ENCODE measurements at places on chromosomes 13 and 19.

GRCh38 chr13:50123862-50124535 lies 108.8 kb downstream of the KCNRG start:
- no peak for DNase-seq

- DNase-seq = no peak
These were observed 16.2 kb upstream of the ZNF93 start for GRCh38 chr19:19884583-19884982.

DNA sequence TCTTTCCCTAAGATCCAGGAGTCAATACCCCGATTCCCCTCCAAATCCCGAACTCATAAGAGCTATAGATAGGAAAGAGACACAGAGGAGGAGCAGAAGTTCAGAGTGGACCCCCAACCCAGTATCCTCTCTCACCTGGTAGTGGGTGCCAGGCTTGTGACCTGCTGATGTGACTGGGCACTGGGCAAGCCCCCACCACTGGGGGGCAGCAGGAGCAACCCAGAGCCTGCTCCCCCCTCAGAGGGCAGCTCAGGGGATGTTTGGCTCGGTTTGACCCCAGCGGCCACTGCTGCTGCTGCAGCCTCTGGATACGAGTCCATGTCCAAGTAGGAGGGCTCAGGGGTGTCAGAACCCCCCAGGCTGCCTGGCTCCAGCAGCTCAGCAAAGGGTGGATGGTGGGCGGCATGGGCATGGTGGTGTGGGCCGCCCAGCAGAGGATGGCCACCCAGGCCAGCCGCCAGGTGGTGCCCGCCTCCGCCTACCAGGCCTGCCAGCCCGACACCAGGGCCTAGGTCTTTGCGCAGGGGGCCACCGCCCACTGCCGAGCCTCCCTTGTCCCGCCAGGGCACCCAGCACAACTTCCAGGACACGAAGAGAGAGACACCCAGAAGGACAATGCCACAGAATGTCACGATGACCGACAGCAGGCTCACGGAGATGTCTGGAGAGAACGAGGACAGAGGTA lies 7.4 kb downstream of the SYT3 start:
- no peak for DNase-seq

- no peak for DNase-seq
These were observed 3.7 kb downstream of the CD70 start for GRCh38 chr19:6587093-6587820.

GRCh38 chr19:17484520-17485185 lies 14.3 kb downstream of the SLC27A1 start:
- no peak for DNase-seq

DNA sequence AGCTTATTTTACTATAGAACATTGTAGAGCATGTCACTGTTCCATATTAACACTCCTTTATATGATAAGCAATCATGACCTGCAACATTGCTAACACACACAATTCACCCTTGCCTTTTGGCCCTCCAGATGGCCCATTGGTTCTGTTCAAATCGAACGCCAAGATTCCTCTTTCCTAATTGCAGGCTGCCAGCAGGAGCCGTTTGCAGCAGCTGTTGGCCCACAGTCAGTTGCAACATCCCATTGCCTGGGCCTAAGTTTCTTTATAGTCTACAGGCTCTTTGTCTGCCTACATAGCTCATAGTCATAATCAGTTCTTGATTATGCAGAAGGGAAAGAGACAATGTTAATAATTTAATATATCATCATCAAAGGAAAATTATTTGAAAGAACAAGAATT lies 37.6 kb downstream of the KCTD12 start:
- DNase-seq = peak; percentile 35

GRCh38 chr13:48853728-48854102 lies 122.0 kb upstream of the FNDC3A start:
- no peak for DNase-seq

- peak; percentile 81 for DNase-seq
These were observed 277.5 kb downstream of the DNAJC15 start for GRCh38 chr13:43300865-43301264.

GRCh38 chr13:33509642-33510229 lies 224.2 kb upstream of the STARD13 start:
- no peak for DNase-seq

- no peak for DNase-seq
These were observed 19.1 kb downstream of the PSPC1 start for GRCh38 chr13:19763618-19764017.

DNA sequence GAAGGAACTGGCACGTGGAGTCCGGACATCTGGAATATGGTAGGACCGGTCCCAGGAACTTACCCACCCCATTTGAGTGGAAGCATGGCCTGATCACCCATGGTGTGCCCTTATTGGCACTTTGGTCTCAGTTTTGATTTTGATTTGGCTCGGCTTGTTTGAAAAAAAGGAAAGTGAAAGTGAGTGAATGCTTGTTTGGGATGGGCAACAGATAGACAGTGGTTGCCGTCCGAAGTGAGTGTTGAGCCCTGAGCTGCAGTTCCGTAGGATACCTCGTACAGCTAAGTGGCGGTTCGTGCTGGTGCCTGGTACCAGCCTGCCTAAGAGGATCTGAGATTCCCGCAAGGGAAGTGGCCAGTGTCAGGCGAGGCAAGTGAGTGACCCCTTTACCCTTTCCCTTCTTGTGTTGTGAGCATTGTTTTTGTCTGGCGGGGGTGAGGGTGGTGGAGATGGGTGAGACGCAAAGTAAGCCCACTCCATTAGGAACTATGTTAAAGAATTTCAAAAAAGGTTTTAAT lies 605.8 kb downstream of the UQCRFS1 start:
- no peak for DNase-seq

GRCh38 chr19:38841787-38842438 lies 7.9 kb downstream of the HNRNPL start:
- DNase-seq = no peak

DNA sequence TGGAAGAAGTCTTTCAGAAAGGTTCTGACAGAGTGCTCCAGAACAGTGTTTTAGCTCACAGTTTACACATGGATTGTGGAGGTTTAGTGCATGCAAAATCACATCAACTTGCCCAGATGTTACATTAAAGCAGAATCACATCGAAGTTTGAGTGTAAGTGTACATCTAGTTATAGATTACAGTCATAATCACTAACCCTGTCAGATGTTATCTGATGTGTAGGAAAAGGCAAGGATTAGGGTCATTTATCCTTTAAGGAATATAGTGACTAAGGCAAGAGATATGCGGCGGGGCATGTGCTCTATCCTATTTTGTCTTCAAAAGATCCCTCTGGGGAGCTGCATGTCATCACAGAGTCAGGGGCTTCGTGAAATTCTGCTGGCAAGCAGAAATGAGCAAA lies 66.9 kb downstream of the CYSLTR2 start:
- DNase-seq = no peak

DNA sequence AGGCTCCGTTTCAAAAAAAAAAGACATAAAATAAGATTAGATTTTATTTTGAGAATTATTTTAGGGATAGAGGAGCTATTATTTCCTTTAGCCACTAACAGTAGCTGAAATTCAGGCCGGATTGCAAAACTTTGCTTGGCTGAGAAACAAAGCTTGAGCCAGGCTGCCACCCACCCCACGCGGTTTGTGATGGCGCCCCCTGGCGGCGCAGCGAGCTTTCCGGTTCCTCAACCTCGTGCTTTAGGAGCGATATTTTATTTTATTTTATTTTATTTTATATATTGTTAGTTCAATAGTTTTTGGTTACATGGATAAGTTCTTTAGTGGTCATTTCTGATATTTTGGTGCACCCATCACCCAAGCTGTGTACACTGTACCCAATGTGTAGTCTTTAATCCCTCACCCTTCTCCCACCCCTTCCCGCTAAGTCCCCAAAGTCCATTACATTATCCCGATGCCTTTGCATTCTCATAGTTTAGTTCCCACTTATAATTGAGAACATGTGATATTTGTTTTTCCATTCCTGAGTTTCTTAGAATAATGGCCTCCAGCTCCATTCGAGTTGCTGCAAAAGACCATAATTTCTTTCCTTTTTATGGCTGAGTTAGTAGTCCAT lies 19.8 kb upstream of the CEACAM4 start:
- DNase-seq = no peak

DNA sequence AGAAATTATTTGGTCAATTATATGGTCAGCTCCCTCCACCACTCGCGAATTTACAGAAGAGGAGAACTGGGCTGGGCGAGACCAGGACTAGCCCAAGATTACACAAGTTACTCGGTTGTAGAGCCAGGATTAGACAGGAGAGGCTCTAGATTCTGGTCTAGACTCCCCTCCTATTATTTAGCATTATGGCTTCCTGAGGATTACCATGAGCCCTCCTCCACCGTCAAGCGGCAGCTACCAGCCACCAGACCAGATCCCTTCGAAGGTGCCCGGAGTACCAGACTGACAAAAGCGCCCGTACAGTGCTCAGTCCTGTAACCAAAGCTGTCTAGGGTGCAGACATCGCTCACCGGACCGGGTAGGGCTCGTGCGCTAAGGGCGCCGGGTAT lies 497 bp upstream of the MLNR start:
- DNase-seq = no peak

DNA sequence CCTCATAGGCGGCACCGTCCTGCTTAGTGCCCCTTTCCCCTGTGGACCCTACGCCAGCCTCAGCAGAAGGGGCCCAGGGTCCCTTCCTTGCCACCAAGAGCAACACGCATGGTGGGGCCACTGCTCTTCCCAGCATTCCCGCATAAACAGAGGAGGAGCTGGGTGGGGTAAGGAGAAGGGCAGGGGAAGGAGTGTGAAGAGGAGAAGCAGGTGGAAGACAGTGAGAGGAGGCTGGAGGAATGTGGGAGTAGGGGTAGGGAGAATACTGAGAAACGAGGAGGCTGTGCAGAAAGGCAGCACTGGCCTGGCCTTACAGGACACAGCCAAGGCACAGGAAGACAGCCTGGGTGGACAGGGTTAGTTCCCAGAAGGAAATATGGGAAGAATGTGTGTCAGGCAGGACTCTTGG lies 43.9 kb downstream of the ZNF331 start:
- no peak for DNase-seq

DNA sequence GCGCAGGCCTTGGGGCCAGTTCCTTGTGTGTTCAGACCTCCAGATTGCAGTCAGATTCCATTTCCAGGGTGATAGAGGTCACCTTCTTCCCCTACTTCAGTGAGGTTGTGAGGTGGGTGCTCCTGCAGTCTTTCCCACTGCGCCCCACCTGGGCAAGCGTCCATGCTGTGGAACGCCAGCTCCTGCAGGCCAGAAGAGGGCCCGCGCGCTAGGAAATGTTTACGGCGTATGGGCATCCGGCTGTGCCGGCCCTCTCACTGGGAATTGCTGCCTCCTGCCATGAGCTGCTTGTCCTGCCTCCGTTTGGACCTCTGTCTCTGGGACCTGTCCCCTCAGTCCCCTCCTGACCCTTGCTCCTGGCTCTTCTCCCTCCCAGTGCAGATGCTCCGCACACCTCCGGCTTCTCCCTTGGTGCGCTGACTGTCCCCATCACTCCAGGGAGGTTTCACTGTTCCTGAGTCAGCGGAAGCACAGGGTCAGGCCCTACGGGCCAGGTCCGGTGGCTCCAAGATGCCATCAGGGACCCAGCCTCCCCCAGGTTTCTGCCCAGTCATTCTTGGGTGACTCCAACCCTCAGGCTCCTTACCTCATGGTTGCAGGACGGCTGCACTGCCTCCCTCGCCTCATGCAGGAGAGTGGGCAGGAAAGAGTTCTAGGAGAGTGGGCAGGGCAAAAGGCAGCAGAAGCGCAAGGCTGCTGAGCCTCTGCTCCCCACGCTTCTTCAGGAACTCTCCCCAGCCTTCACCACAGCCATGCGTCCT lies 56.6 kb downstream of the SMARCA4 start:
- no peak for DNase-seq

GRCh38 chr19:29837996-29838395 lies 26.2 kb downstream of the CCNE1 start:
- no peak for DNase-seq

DNA sequence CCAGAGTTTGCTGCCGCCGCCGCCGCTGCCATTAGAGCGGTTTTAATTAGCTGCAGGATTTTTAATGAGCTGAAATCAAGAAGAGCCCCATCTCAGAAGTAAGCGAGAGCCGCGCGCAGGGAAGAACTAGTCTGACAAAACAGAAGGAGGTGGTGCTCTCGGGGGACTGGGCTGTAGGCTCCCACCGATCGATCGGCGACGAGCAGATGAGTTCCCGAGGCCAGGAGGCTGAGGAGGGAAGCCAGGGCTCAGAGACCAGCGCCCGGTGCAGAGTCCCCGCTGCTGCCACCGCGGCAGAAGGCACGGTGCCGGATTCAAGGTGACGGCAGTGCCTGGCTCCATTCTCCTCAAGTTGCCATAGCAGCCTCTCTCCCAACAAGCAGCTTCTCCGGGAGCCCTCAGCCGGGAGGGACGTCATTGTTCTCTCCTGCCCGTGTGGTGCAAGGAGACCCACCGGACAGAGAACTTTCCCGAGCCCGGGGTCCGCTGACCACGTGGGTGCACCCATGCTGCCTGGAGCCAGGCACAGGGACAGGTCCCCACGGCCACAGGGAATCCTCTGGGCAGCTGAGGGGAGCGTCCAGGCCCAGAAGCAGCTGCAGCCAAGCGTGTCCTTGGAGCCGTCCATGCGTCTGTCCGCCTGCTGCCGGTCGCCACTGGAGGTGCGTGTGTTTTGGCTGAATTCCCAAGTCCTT lies 62.9 kb downstream of the CHST8 start:
- no peak for DNase-seq

DNA sequence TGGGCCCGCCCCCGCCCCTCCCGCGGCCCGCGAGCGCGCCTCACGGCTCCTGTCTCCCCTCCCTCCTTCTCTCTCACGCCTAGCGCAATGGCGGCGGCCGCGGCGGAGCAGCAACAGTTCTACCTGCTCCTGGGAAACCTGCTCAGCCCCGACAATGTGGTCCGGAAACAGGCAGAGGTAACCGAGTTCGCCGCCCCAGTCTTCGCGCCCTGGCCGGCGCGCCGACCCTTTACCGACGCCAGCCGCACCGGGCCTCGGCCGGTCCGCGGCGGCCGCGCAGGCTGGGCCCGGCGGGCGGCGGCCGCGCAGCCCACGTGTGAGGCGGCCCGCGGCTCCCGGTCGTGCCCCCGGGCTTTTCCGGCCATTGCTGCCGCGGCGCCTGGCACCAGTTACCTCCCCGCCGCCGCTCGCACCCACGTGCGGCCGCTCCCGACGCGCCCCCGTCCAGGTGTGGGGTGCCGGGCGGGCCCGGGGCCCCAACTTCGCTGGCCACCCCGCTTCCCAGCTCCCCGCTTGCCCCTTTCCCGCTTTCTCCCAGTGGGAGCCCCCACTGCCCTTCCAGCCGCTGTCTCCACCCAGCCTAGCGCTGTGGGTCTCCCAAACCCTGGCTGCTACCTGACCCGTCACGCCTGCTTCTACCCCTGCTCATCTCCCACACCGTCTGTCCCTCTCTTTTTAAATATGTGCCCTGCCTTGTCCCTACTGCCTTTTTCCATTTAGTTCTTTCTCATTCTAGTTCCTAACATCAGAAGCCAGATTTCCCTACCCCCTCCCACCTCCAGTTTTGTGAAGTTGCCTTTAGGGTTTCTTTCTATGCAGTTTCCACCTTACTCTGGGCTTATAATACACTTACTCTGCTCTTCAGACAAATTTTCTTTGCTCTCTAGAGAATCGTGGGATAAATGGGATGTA lies 23.4 kb downstream of the IPO5 start:
- DNase-seq = no peak

DNA sequence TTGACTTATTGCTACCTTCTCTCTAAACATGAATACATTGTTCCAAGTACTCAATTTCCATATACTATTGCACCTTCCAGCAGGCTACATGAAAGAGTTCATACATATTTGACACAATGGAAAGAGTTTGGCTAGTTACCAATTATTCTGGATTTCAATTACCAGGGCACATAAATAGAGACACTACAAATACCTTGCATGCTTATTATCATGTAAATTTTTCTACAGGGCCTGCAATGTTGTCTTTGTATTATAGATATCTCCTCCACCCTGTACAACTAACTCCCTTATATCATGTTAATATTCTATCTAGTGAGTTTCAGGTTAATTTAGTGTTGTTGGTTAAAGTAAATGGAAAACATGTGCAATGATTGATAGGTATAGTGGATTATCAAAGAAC lies 540.7 kb upstream of the SLITRK5 start:
- DNase-seq = no peak

GRCh38 chr19:13153569-13154240 lies 3.5 kb downstream of the IER2 start:
- no peak for DNase-seq

Measured in fibroblast of the conjunctiva (primary cell).